ENCODE measurements at places on chromosomes 12 and 14. TPM values are rescaled to one million over a fixed set of nuclear protein-coding genes. Genes with fewer than 3 reads are reported as not detected.

GRCh38 chr14:84446250-84446649 lies 1083.7 kb upstream of the FLRT2 start:
- no peak for DNase-seq
- no peak overlapping the region for H3K27ac ChIP-seq
- no peaks in the 10 kb centered on the region for H3K36me3 ChIP-seq
- no peak overlapping the region for H3K4me3 ChIP-seq

GRCh38 chr14:90714811-90715210 lies 101.4 kb downstream of the TTC7B start:
- no peak for DNase-seq
- H3K27me3 ChIP-seq, result no peaks in the 10 kb centered on the region
- no peaks in the 10 kb centered on the region for H3K4me1 ChIP-seq
- no peaks in the 10 kb centered on the region for H3K36me3 ChIP-seq
- H3K4me3 ChIP-seq, result no peak overlapping the region
- H3K27ac ChIP-seq, result no peak overlapping the region

GRCh38 chr14:88142997-88143396 lies 138.1 kb downstream of the GPR65 start:
- no peak overlapping the region for H3K4me3 ChIP-seq
- H3K4me1 ChIP-seq, result no peaks in the 10 kb centered on the region
- H3K27ac ChIP-seq, result no peak overlapping the region

The CLBA1 gene
- total RNA-seq, result 8.8 TPM

All from breast epithelium (tissue), 4 donors.